ENCODE measurements at places on chromosomes 1 and 21. TPM values are rescaled to one million over a fixed set of nuclear protein-coding genes. Genes with fewer than 3 reads are reported as not detected.

DNA sequence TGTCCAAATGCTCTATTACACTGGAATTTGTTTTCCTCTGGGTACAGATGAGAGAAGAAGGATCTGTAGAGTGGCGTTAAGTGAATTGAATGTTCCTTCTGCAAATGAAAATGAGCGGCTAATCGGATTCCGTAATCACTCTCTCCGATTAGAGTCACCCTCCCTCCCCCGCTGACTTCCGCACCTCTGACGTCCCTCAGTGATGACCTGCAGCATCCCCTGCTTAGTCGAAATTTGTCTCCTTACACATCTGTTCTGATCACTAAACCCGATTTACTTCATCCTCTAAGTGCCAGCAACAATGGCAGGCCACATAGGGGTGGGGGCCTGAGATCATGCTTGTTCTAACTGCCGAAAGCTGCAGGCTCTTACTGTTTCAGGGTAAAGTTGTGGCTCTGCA lies 378.7 kb downstream of the SEC16B start:
- no peak for DNase-seq

GRCh38 chr1:115302390-115302961 lies 35.6 kb downstream of the NGF start:
- DNase-seq = peak; percentile 7

- DNase-seq = no peak
Observed at GRCh38 chr21:25997788-25998611, 172.6 kb downstream of the APP start.

DNA sequence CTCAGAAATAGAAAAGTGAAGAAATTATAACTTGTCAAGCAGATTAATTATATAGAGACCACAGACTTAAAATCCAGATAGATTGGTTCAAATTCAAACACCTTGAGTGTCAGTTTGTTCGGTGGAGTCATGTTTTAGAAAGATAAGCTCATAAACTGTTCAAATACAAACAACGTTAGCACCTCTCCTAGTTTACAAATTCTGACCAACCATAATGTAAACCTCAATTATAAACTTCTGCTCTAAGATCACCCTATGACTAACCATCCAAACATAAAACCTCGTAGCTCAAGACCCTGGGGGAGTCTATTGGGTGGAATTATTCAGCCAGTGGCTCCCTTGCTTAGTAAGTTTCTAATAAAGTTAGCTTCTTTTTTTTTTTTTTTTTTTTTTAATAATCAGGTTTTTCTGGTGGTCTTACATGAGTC lies 12.4 kb downstream of the CBR1 start:
- DNase-seq = no peak

GRCh38 chr1:100162881-100163280 lies 15.2 kb downstream of the LRRC39 start:
- DNase-seq = no peak

DNA sequence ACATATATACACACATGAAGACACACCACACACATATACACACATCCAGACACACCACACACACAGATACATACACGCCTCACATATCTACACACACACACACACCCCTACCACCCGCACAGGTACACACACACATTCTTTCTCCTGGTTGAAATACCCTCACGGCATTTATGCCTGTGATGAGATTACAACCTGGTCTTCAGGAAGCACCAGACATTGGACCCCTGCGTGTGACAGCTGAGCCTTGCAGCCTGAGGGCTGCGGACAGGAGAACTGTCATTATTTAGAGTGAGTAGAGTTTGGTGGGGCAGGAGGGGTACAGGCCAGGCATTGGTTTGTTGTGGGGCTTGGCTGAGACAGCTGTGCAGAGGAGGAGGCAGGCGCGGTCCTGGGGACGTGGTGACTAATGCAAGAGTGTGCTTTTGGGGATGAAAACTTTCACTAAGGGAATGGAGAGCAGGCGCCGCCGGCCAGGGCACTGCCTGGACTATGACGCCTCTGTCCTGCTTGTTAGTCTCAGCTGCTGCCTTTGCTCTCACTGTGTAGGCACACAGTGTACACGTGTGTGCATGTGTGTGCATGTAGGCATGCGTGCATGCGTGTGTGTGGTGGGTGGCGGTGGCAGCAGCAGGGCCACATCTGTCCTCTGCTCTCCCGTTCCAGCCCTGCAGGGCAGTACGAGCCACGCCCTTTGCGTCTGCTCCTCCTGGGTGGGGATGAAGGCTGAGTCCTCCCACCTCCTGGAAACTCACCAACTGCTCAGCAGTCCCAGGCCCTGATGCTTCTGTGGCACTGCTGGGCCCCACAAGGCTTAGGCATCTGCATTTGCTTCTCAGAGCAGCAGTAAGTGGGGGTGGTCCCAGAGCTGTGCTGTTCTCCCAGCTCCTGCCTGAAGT lies 57.6 kb downstream of the SPSB1 start:
- no peak for DNase-seq

DNA sequence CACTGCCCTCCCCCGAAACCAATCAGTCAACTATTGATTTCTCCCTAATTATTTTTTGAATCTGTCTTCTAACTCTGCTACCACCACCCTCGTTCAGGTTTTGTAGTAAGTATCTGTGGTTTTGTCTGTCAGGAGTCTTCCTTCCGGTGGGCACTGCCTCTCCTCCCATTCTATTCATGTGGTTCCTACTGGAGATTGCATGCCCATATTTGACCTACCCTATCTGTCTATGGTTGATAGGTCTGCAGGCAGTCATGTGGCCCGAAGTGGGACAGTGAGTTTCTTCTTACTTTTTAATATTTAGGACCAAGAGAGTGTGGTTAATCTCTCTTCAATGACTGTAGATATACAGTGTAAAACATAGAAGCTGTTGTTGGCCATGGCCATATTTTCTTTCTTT lies 17.8 kb upstream of the MAST2 start:
- no peak for DNase-seq

DNA sequence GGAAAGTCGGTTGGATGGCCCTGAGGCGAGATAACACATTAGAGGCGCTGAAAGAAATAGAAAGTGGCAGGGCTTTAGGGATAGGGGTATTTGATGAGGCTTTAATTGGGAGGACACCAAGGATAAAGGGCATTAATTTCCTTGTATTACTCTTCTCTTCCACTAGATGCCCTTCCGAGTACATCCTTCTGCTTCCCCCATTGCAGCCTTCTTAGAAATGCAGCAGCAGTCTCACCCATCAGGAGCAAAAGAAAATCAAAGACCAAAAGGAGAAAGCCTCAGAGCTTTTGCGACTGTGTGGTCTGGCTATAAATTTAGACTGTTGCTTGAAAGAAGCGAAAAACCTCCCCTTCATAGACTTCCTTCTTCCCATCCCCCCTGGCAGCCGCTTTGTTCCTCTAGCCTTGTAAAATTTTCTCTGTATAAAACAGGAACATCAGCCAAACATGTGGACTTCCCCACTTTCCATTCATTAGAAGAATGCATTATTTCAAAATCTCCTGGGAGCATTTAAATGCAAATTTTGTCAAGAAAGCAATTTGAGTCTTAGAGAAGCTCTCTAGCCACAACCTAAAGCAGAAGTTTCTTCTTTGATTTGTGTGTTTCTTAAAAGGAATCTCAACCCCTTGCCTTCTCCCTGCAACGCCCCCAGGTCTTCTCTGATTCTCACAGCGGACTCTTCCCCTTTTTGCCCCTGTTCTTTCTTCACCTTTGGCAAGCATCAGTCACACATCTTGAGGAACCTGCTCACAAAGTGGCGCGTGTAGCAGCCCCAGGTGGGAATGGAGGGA lies 76.6 kb downstream of the NDUFS5 start:
- DNase-seq = no peak

DNA sequence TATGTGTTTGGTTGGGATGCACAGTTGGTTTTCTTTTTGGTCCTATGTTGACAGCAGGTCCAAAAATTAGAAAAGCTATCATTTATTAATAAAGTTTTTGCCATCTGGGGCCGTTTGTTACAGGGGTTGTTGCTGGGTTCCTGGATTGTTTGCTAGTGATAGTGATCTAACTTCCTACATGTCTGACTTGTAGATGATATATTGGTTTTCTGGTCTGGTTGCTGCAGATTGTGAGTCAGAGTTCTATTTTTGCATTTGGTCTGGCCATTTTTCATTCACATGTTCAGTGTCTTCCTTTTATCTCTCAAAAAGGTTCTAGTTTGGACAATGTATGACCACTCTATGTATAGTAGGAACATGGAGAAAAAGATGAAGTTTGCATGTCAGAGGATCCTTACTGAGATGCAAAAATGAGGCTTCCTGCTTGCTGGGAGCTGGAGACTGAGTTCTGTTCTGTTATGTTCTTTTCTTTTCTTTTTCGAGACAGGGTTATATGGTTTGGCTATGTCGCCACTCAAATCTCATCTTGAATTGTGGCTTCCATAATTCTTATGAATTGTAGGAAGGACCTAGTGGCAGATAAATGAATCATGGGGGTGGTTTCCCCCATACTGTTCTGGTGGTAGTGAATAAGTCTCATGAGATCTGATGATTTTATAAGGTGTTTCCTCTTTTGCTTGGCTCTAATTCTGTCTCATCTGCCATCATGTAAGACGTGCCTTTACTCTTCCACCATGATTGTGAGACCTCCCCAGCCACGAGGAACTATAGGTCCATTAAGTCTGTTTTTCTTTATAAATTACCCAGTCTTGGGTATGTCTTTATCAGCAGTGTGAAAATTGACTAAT lies 4.2 kb upstream of the NVL start:
- no peak for DNase-seq

GRCh38 chr1:15011661-15012060 lies 141.9 kb upstream of the TMEM51 start:
- no peak for DNase-seq

DNA sequence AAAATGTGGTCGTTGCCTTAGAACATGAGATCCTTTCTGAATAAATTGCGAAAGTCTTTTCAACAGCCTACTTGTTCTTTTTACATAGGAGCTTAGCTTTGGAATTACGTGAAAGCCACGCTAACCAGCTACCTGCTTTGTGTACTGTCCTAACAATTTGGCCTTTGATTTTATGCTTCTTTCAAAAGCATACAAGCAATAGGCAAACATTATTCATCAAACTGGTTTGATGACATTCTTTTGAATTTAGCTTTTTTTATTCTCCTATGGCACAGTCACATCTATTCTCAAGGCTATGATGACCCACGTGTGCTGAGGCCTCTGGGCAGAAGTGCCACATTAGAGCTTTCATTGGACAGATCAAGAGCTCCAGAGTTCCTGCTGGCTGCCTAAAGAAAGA lies 178.0 kb upstream of the DPT start:
- DNase-seq = no peak

DNA sequence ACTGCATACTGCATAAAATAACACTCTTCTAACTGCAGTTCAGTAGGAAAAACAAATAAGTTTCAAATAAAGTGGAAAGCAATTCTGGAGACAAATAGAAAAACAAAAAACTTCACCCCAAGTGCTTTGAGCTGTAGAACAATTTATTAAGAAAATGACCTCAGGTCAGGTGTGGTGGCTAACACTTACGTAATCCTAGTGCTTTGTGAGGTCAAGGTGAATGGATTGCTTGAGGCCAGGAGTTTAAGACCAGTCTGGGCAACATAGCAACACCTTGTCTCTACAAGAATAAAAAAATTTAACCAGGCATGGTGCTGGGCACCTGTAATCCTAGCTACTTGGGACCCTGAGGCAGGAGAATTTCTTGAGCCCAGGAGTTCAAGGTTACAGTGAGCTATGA lies 5.0 kb upstream of the PPT1 start:
- DNase-seq = no peak

- no peak for DNase-seq
Observed at GRCh38 chr1:150513351-150513791, 2.2 kb upstream of the FALEC start.

DNA sequence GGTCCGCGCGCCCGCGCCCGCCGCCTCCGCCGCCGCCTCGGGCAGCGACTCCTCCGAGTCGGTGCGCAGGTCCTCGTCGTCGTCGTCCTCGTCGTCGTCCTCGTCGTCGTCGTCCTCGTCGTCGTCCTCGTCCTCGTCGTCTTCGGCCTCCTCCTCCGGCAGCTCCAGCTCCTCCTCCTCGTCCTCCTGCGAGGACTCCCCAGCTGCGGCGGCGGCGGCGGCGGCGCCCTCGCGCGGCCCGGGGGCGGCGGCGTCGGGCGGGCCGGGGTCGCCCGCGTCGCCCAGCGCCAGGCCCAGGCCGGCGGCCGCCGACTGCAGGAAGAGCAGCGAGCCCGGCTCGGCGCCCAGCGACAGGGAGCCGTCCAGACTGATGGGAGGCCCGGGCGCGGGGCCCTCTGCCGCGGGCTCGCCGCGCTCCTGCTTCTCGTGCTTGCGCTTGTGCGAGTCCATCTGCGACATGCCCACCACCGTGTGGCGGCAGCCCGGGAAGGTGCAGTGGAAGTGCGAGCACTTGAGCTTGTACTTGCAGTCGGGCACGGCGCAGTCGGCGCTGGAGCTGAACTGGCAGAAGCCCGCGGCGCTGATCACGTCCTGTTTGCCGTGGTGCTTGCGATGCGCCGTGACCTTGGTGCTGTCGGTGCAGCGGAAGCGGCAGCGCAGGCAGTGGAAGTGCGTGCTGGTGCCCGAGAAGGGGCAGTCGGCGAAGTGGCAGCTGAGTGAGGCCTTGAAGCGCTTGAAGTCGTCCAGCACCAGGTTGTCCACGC lies 157.3 kb downstream of the CASZ1 start:
- DNase-seq = no peak

- DNase-seq = no peak
Observed at GRCh38 chr1:7233646-7234470, 448.6 kb downstream of the CAMTA1 start.

DNA sequence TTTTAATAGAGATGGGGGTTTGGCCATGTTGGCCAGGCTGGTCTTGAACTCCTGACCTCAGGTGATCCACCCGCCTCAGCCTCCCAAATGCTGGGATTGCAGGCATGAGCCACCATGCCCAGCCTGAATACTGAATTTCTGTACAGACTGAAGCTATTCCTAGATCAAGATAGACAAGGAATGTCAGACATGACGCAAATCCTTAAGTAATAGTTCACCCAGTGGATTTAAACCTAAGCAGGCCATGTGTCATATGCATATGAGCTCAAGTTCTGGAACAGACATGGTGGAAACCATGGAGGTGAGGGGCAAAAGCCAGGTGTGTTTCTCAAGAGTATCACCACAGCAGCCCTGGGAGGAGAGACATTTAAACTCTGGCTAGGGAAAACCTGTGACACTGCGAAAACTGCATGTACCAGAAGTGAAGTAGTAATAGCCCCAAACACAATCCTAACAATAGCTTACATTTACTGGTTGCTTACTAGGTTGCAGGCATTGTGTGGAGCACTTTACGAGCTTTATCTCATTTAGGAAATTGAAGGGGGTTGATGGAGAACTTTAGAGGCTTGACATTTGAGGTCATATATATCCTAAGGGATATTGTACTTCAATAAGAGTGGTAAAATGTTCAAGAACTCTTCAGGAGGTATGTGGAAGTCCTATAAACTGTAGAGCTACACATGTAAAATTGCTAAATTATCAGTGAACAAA lies 31.7 kb upstream of the MAN1A2 start:
- DNase-seq = no peak

Gene MTARC2
- 0.43 TPM for polyA plus RNA-seq

Gene LRRC38
- polyA plus RNA-seq = 0.03 TPM

Gene DNM3
- polyA plus RNA-seq = 2.0 TPM

Gene AMPD1
- polyA plus RNA-seq = not detected

Gene TGFB2
- 9.0 TPM for polyA plus RNA-seq

Gene GBP7
- polyA plus RNA-seq = not detected

Gene CHI3L1
- polyA plus RNA-seq = 0.11 TPM

Gene OR2AK2
- polyA plus RNA-seq = not detected

Gene WNT3A
- polyA plus RNA-seq = 0.07 TPM

Gene S100A5
- 0.76 TPM for polyA plus RNA-seq

Gene ACTN2
- polyA plus RNA-seq = not detected

Gene CD101
- 0.86 TPM for polyA plus RNA-seq

Gene TMEM269
- polyA plus RNA-seq = not detected

Gene OR6N1
- polyA plus RNA-seq = not detected

Gene PTGFRN
- 153 TPM for polyA plus RNA-seq

Gene ATP1A2
- polyA plus RNA-seq = not detected
